ENCODE measurements at places on chromosomes 6 and 20. TPM values are rescaled to one million over a fixed set of nuclear protein-coding genes. Genes with fewer than 3 reads are reported as not detected.

DNA sequence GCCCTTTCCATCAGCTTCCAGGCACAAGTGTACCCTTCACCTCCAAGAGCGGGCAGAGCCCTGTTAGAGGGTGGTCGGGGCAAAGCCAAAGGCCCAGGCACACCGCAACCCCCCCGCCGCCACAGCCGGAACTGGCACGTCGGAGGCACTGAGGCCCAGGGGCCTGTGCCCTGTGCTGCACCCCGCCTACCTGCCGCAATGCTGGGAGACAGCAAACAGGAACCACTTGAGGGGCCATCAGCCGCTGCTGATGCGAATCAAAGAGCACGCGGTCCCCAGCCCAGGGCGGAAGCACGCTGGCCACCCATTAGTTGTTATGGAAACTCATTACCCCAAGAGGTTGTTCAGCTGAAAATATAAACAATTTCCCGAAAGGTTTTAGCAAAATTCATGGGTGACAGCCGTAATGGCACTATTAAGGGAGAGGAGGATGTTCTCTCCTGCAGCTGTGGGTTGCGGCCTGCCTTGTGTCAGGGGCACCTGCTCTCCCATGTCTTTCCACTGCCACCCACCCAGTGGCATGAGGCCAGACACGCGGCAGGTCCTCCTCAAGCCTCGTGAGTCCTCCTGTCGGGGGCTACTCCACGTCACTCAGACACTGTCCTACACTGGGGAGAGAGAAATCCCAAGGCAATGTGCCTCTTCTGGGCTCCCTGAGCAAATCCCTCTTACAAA, 65.3 kb downstream of the EDN3 start:
- DNase-seq = no peak

GRCh38 chr20:63968136-63968927, 1.4 kb downstream of the ZNF512B start:
- DNase-seq = no peak

- DNase-seq = no peak
Observed at GRCh38 chr6:139378882-139379341, 4.5 kb upstream of the CITED2 start.

DNA sequence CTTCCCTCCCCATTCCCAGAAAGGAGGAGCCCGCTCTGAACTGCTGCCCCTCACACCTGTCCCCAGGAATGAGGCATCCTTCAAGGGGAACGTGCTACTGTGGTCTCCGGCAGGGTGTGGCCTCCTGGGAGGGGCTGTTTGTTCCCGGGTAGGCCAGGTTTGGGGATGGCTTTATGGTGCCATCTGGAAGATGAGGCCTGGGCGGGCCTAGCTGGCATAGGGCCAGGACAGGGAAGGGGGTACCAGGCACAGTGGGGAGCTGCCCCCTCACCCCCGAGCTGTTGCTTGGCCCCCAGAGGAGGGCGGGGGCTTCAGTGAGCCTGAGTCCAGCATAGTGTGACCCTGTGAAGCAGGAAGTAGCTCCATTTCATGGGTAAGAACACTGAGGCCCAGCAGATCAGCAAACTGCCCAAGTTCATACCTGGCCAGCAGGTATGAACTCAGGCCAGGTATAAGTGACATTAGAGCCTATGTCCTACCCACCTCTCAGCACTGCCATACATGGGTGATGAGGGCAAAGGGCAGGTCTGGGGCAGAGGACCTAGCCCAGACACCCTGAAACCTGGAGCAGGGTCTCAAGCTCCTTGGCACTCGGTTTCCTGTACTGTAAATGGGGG, 17.5 kb upstream of the SPDEF start:
- DNase-seq = no peak

GRCh38 chr6:29791162-29791561, 36.5 kb upstream of the HLA-G start:
- DNase-seq = no peak

GRCh38 chr6:3287976-3288707, 29.4 kb downstream of the PSMG4 start:
- no peak for DNase-seq

- DNase-seq = no peak
Observed at GRCh38 chr6:4888841-4889240, 112.6 kb downstream of the CDYL start.

DNA sequence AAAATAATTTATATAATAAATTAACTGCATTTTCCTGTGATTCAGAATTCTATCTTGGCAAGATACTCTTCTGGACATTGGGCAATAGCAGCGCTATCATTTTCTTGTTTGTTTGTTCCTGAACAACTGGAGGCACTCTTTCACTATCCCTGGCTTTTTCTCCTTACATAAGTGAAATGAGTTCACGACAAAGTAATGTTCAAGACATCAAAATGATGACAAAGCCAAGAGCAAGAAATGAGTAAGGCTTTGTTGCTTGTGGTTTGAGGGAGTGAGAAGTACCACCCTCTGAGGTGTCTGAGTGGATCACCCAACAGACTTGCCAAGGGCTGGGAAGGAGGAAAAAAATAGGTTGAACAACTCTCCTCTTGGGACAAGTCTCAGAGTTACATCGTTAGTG, 466.6 kb upstream of the JAG1 start:
- DNase-seq = no peak

DNA sequence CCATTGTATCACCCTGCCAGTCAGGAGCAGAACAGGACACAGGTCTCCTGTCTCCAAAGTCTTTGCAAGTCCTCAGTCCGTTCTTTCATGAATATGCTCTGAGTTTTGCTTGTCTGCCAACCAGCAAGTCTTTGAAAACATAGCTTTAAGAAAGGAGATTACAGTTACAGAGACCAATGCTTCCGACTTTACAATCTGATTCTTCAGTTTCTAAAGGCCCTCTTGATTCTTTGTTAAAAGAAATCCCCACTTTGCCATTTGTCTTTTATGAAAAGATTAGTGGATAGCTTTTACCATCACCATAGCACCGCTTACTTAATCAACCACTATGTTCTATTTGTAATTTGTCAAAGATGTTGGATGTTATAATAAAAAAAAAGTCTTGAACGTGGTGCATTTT, 562.8 kb upstream of the BTBD3 start:
- DNase-seq = no peak

DNA sequence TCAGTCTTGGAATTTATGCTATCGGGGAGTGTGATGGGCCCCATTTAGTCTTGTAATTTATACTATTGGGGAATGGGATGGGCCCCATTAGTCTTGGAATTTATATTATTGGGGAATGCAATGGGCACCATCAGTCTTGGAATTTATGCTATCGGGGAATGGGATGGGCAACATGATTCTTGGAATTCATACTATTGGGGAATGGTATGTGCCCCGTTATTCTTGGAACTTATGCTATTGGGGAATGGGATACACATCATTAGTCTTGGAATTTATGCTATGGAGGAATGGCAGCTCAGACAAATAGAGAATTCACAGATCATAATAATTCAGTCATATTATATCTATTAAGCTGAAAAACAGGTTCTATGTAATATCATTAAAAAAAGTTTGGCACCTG, 300.3 kb downstream of the SMOC2 start:
- no peak for DNase-seq

- no peak for DNase-seq
Observed at GRCh38 chr6:168155193-168155592, 76.2 kb upstream of the FRMD1 start.

DNA sequence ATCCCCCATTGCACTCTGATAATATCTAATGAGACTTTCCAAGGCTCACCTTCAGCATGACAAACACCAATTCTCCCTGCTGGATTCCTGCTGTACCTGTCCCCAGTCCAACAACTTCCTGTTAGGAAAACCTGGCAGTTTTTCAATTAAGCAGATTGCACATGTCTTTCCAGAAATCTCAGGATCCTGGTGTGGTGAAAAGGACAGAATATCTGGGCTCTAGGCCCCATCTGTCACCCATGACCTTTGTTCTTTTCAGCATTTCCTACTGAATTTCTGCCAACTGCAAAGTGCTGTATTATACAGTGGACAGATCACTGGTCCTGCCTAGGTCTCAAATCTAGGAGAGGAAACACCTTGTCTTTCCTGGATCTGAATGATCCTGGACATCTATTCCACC, 27.7 kb upstream of the DTNBP1 start:
- no peak for DNase-seq

DNA sequence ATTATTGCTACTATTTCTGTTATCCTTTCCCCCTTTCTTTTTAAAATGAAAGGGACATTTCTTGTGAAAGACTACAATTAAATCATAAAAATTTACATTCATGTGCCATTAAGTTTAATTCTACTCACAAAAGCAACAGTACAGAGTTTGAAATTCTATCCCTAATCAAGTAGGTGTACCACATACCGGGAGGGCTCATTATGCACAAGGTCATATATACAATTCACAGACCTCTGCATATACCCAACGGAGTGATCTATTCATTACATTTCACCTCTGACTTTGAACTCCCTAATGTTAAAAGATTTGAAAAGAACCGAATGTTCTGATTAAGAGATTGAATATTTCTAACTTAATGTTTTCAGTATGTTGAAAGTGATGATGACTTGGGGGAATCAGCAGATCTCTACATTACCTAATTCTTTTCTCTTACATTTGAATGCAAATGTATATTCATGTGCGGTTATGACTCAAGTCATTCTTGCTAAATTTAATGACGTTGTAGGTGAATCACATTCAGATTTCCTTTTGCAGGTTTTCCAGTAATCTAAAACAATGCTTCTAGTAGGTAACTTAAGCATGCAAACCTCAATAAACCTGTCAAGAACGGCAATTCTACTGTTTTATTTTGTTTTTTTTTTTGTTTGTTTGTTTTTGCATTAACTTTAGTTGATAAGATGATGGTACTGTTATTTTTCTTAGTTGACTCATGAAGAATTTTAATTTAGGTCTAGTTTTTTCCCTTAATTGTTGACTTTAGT, 7.3 kb downstream of the EYA4 start:
- no peak for DNase-seq

- DNase-seq = no peak
Observed at GRCh38 chr6:33966536-33966935, 162.7 kb upstream of the MLN start.

GRCh38 chr6:115765966-115766365, 294.7 kb downstream of the FRK start:
- DNase-seq = no peak

Gene CAGE1
- total RNA-seq = 0.16 TPM

Gene GMPR
- total RNA-seq = 0.91 TPM

Gene RBPJL
- not detected for total RNA-seq

Gene SLC44A4
- not detected for total RNA-seq

Gene ACOT13
- 10.8 TPM for total RNA-seq

Gene LRFN2
- total RNA-seq = not detected
